Cortex of kidney (tissue), 1 donor: ENCODE measurements at places on chromosomes 13 and 19.

DNA sequence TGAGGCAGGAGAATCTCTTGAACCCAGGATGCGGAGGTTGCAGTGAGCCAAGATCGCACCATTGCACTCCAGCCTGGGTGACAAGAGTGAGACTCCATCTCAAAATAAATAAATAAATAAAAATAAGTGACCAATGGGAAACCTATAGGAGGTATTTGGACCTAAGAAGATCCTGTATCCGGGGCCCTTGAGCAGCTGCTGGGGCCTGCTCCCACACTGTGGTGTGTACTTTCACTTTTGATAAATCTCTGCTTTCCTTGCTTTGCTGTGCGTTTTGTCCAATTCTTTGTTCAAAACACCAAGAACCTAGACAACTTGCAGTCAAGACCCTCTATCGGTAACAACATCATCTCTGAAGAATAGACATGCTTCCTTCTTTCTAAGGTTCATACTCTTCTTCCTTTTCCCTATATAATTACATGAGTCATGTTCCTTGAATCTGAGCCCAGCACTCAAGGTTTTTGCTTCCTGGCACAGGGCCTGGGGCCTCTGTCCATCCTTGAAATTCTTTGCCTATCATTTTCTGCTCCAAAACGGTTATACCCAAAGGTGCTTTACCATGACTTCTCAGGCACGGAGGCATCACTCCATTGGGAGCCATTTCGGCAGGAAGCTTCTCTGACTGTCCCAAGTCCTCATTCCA, 14.2 kb upstream of the PNMA8C start:
- DNase-seq = no peak

DNA sequence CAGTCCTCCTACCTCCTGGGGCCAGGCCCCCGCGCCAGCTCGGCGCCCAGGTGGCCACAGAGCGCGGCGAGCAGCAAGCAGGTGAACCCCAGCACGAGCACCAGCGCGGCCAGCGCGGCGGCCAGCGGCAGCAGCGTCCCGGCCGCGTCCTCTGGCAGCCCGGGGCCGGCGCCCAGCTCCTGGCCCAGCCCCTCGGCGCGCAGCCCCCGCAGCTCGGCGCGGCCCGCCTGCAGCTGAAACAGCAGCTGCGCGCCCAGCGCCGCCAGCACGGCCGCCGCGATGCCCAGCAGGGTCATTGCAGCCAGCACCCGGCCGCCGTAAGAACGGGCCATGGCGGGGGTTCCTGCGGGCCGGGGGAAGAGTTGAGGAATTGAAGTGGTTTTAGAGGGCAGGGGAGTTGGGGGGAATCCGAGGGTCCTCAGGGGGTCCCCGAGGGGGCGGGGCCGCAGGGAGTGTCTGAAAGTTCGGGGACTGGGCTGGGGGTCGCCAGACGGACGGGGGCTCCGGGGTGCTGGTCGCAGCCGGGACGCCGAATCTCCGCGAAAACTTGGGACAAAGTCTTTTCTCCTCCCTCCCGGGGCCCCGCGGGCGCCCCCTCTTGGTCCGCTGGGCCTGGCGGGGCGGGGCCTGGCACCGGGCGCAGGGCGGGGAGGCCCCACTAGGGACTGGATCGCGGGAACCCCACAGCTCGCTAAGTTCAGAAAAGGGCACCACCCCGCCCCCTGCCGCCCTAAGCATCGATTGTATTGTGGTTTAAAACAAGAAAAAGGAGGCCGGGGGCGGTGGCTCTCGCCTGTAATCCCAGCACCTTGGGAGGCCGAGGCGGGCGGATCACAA, at the start of gene TMEM221:
TSS of gene TMEM221 (minus strand) at position 538 of the 837 bp plus-strand sequence. CDS start at position 332, 206 bp downstream.
- no peak for DNase-seq

DNA sequence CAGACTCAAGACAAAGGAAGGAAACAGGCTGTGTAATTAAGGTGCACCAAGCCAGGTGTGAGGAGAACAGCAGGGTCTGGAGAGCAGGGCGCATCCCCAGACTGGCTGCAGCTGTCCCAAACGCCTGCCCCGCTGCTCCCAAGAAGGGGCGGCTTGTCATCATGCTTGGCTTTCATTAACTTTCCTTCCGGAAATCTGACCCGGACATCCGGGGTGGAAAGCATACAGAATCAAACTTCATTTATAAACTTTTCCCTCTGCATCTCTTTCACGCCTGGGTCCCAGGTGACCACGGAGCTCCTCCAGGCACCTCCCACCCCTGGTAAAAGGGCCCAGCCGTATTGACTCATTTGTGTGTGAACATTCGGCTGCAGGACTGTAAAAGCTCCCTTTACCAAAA, 31.7 kb downstream of the TSHZ3 start:
- no peak for DNase-seq

DNA sequence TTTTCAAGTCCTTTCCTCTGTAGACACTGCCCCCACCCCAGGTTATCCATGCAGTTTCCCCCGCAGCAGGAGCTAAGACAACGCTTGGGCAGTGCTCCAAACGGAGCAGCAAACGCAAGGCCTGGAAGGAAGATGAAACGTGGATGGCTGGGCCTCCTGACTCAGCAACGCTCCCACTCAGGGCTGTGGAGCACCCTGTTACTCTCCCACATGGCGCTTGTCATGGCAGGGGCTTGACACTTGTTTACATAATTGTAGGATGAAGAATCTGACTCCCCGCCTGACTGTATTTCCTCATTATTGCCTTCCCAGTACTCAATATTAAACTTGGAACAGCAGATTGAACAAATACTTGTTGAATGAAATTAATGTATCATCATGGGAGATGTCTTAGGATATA, 799 bp upstream of the C1QTNF9B start:
- DNase-seq = no peak

- no peak for DNase-seq
Observed at GRCh38 chr13:110067355-110068175, 239.4 kb downstream of the COL4A1 start.

DNA sequence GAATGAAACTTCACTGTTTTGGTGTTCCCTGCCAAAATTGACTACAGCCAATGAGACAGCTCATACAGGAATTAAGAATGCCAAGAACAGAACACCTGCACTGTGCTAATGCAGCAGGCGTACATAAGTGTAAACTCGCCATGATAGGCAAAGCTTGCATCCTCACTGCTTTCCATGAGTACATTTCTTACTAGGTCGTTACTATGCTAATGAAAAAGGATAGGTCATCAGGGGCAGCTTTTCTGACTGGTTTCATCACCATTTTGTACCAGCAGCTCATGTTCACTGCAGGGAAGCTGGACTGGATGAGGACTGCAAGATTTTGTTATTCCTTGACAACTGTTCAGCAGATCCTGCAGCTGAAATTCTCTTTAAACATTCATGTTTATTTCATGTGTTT, 1383.8 kb downstream of the EFNB2 start:
- no peak for DNase-seq

DNA sequence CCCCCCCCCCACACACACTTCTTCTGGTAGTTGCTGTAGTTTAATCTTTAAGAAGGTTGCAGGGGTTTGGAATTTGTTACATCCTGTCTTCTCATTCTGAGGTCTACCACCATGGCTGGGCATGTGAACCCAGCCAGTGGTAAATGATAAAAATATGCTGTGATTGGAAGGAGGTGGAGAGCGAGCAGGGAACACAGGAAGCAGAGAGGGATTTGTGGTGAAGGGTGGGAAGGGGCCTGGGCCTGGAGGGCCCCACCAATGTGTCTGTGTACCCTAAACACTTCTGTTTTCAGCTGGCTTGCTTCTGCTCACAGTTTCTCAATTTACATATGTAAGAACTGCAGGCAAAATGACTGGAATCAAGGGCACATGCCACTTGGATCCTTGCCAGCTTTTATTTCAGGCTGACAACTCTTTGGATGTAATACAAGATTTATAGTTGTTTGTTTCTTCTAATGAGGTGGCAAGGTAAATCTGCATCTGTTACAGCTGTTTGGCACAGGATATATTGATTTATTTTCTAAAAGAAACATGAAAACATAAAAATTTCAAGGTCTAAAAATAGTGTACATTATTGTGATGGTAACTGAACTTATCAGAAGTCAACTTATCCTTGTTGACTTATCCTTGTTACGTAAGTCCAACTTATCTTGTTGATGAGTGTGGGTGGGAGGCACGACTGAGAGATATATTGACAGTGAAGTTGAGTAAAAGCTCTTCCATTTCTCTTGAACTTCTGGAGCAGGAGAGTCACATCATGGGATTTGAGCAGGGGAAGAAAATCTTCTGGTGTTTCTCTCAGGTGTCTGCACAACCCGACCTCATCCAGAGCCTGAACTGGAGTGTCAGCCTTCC, 313.2 kb downstream of the SHISA2 start:
- no peak for DNase-seq
